ENCODE measurements at places on chromosomes 5 and 9.
A peak's percentile ranks its signal among the peaks of the same experiment; 100 is the strongest.

GRCh38 chr9:124258607-124259157 is 933 bp downstream of the NEK6 start:
- no peak for DNase-seq

GRCh38 chr5:181133610-181134231 is 2.8 kb upstream of the OR2V1 start:
- no peak for DNase-seq

- DNase-seq = no peak
Observed at GRCh38 chr5:69004127-69004526, 89.7 kb upstream of the SLC30A5 start.

DNA sequence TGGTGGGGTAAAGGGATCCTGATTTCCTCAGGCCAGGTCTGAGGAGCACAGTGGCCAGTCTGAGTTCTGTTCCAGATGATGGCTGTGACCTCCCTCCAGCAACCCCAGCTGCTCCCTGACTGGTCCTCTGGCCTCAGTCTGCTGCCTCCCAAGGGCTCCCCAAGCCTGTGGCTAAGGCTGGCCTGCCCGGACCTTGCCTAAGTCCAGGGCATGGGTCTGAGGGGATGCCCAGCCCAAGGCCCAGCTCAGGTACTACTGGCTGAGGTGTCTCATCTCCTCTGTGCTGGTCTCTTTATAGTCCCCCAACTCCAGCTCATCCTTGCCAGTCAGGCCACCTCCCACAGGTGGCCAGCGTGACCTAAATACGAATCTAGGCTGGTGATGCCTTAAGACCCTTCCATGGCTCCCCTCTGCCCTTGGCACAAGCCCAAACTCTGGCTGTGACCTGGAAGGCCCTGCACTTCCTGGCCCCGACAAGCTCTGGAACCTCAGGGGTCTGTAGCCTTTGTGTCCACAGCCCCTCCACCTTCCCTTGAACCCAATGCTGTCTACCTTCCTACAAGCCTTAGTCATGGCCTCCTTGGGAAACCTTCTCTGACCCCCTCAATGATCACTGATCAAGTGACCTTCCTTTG is 9.8 kb downstream of the KIF12 start:
- DNase-seq = no peak

DNA sequence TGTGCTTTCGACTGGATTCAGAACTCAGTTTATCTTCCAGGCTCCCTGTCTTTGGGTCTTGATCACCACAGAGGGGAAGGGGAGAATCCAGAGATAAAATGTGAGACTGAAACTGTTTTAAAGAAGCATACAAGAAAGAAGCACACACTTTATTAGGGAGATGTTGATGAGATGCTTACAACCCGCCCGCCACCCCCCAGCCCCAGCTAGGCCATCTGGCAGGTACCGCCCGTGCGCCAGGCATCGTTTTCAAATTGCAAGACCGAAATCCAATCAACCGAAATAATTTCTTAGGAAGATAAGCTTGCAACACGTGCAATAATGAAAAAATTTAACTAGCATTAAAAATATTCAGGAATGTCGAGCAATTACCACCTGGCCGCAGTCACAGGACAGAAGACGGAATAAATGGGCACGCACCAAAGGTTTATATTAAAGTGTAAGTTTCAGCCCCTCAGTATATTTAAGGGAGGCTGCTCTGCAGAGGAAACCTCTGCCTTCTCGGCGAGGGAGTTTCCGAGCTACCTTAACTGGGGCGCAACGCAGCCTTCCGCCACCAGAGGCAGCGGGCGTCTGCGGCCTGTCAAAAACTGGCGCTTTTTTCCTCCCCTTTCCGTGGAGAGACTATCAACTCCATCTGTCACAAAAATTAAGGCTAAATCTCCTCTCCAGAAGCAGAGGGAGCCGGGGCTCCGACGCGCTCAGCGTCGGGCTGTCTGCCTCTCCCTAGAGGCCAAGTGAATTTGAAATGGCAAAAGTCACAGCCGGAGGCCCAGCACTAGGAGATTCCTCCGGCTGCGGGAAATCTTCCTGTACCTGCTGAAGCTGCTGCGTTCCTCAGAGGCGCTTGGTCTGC is 996 bp upstream of the GAS1 start:
- peak; percentile 73 for DNase-seq

- no peak for DNase-seq
Observed at GRCh38 chr9:33472171-33472880, 1.4 kb downstream of the NOL6 start.

DNA sequence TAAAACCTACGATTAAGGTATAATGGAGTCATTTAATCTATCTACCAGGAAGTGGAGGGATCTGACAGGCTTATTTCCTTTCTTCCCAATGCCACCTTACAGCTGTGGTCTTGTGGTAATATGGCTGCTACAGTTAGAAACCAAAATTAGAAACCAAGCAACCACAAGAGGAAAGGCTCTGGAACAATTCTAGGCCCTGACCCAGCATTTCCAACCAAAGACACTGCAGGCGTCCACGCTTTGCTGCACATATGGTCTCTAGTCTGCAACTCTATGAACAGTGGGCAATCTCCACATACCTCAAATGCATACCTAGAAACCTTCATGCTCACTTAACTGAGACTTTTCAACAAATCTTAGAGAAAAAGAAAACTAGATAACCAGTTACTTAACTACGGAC is 339.1 kb downstream of the NFIB start:
- no peak for DNase-seq

DNA sequence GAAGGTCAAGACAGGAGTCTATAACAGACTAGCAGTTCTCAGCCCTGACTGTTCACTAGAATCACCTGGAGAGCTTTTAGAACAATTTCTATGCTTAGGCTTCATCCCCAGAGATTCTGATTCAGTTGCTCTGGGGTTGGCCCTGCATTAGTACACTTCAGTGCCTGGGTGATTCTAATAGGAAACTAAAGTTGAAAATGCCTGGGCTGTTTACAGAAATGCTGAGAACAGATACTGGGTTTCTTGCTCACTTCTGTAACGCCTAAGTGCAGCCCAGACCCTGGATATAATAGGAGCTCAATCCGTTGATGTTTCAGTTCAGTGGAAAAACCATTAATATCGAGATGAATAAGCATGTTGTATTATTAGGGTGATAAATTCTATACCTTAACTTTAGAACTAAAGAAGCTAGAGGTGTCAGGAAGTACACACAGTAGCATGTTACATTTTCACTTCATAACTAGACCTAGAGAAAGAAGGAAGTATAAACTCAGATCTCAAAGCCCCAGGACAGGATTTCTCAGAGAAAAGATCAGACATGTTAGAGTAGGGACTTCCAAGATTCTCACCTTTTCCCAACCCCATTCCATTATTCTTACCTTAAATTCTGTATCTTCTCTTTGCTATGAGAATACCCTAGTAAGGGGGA is 20.4 kb downstream of the HAVCR2 start:
- DNase-seq = no peak

DNA sequence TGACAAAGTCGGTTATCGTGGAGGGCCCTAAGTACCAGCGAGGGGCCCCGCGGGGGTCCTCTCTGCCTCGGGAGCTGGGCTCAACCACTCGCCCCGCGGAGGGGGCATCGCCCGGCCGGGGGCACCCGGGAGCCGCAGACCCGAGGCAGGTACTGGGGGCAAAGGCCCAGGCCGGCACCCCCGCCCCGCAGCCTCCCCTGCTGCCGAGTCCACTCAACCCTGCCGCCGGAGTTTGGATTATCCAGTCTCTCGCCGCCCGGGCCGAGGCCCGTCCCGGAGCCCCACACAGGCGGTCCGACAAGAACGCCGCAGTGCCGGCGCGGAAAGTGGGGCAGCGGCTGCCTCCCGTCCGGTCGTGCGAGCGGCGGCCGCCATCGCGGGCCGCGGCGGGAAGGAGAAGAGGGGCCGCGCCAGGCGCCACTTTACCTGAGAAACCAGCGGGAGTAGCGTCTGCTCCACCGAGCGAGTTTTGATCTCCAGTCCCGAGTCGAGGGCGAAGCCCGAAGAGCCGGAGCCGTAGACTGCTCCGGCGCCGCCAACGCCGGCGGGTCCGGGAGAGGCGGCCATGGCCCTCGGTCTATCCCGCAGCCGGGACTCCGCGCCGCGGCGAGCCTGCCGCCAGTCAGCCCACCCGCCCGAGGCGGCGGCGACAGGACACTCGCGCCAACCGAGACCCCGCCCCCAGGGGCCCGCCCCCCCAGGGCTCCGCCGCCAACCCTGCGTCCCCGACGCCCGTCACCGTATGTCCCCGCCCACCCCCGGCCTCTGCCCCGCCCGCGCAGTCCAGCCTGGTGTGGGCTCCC is at the start of gene CTNNAL1:
Gene CTNNAL1 (minus strand): TSS at position 624 of the 803 bp plus-strand sequence. CDS start 57 bp downstream, at position 567.
- peak; percentile 83 for DNase-seq

GRCh38 chr5:132530946-132531345 is 12.4 kb downstream of the IL5 start:
- DNase-seq = no peak

- DNase-seq = no peak
Observed at GRCh38 chr5:162037431-162037830, 30.1 kb upstream of the GABRG2 start.

DNA sequence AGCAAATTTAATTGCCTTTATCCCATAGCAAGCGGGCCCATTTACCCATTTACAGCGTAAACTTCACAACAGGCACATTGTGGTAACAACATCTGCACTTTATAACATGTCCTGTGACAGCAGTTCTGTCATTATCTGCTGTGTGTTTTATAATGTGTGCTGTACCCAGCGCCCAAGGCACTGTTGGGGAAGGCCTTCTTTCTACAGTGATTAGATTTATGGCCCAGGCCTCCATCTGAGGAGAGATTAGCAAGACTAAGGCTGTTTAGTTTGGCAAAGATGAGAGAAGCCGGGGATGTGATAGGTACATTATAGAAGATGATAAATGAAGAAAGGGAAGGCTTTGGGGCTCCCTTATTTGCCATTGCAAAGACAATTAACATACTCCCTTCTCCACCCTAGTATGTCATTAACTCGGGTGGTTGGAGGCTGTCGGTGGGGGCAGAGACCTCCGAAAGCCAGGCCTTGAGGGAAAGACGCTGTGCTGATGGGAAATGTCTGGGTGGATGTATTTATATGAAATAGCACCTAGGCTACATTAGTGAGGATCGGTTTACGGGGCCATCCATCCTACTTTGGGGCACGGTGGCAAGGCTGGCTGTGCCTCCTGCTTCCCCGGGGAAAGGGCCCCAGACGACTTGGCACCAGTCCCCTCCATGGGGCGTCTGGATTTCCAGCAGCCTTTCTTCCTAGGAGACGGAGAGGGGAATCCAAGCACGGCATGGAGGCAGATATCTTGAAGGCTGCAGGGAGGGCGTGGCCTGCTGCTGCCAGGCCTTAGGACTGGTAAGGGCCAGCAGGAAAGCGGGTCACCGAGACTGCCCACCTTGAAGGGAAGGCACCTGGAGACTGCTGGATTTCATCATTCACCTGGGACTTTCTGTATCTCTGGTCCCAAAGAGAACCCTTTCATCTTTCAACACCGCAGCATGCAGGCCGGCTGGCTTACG is 64.3 kb upstream of the PTCH1 start:
- no peak for DNase-seq

DNA sequence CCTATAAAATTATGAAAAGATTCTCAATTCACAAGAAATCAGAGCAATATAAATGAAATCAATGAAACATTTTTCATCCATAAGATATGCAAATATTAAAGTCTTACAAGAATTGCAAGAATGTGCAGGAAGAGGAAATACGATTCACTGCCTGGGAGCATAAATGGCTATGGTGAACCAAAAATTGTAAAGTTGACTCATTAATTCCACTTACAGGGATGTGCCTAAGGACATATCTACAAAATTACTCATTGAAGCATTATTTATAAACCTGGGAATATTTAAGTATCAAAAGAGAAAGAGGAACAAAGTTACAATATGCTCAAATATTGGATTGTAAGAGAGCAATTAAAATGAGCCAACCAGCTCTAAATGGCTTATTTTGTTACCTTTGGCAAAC is 6.9 kb upstream of the NIPSNAP3A start:
- no peak for DNase-seq

GRCh38 chr5:115396081-115396480 is 99.6 kb upstream of the CCDC112 start:
- no peak for DNase-seq

GRCh38 chr5:36079200-36079781 is 12.6 kb upstream of the UGT3A2 start:
- peak; percentile 33 for DNase-seq

DNA sequence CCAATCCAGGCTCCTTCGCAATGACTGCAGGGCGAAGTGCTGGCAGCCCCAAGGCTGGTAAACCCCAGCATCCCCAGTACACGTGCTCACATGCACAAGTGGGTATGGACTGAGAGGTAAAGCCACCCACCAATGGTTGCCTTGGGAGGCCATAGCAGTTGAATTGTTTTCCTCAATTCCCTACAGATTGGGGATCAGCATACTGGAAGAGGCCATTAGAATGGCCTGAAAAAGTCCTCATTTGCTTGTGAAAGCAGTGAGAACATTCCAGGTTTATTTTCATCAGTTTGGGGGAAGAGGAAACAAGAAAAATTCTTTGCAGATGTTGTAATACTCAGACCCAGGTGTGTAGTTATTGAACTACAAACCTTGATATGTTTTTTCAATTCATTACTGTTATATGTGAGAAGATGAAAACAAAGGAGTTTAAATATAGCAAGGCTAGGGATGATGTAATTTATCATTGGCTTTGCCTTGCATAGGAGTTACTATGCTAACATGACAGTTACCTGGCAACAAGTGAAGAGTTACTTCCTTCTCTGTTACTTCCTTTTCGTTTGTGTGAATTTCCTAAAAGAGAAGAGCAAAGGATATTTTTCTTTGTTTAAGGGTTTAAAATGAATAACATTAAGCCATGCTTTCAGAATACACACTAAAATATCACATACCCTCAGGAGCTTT is 36.4 kb downstream of the MTMR12 start:
- DNase-seq = peak; percentile 9

DNA sequence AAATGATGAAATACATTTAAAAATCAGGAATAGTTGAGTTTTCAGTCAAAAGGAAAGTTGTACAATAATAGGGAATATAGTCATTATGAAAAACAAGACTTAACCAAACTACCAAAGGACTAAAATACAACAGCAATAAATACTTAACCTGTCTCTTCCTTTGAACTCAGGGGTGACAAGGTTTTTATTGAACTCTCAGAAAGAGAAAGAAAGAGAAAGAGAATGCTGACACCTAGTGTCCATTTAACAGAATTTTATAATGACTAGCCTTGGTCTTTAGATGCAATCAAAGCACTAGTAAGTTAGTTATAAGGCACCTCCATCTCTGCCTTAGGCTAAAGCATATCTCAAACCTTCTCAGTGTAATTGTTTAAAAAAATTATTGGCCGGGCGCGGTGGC is 47.5 kb downstream of the UIMC1 start:
- DNase-seq = peak; percentile 30

DNA sequence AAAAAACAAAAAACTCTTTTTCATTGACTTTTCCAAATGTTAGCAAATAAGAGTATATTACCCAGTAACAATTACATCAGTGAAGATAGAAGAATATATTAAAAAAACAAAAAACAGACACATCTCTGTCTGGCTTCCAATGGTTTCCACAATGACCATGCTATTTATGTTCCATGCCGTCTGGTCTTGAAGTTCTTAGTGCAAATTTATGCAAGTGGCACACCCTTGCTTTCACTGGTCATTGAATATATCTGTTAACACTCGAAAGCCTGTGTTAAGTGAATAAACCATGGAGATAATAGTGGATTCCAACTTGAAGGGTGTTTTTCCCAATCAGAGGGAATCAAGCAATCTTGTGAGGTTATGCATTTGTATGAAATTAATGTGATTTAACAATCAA is 291.9 kb downstream of the KCTD16 start:
- DNase-seq = no peak
